H7 (cell line): ENCODE measurements at places on chromosomes 13 and 19. TPM values are rescaled to one million over a fixed set of nuclear protein-coding genes. Genes with fewer than 3 reads are reported as not detected.

- no peak for DNase-seq
These were observed 3.1 kb downstream of the AKAP11 start for GRCh38 chr13:42275098-42275471.

DNA sequence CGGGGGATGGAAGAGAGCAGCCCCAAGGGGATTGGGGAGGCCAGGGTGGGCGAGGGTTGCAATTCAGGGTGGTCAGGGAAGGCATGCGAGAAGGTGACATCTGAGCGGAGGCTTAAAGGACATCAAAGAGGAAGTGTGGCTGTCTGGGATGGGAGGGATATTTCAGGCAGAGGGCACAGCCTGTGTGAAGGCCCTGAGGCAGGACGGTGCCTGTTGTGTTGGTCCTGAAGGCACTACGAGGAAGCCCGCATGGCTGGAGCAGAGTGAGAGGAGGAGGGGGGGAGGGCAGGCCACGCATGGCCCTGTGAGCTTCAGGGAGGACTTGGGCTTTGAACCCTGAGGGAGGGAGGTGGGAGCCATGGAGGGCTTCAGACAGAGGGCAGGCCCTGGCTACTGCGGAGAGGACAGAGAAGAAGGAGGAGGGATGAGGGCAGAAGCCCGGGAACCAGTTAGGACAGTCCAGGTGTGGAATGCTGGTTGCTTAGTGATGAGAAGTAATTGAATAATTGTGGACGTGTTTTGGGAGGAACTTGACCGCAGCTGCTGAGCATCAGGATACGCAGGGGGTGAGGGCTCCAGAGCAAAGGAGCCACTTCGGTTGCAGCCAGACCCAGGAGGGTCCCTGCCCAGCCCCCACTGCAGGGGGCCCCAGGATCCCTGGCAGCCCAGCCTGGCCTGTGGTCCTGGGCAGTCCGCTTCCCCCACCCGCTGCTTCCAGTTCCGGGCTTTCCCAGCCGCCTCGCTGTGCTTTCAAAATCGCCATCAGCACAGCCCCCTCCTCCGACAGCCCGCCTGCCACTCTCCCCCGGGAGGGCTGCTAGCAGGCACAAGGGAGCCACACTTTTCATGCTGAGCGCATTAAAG, 6.2 kb downstream of the TLE6 start:
- peak; percentile 95 for DNase-seq

LRRC63 gene
- not detected in 2 replicates for total RNA-seq

DNA sequence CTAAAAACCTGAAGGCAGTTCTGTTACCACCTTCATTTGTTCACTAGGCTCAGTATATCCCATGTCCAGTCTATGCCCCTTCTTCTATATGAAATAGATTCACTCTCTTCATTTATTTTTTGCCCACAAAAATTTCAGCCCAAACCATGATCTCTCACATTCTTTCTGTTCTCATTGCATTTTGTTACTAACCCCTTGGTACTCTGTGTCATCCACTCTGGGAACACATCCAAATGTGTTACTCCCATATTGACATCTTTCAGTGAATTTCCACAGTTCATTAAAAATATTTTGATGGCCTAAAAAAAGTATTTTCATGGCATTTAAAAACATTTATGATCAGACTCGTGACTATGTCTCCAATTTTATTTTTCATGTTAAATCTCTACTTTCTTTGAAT, 378.9 kb downstream of the SLITRK1 start:
- no peak for DNase-seq

DNA sequence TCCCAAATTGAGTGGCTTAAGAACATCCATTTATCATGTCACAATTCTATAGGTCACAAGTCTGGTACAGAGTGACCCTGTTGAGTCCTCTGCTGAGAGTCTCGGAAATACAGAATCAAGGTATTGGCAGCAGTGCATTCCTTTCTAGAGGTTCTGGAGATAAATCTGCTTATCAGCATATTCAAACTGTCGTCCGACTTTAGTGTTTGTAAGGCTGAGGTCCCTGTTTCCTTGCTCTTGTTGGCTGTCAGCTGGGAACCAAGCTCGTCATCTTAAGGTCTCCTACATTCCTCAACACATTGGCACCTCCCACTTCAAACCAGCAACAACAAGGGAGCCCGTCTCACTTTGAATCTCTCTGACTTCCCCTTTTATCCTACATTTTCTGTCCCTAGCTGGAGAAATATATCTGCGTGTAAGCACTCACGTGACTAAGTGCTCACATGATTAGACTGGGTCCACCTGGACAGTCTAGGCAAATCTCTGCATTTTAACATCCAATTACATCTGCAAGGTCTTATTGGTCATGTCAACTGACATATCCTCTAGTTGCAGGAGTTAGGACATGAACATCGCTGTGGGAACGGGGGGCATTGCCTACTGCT, 886.8 kb downstream of the PCDH9 start:
- DNase-seq = no peak

KCNC3 gene
- 0.14 and 0.37 TPM in 2 replicates for total RNA-seq

FBXO17 gene
- 22.2 and 25.3 TPM in 2 replicates for total RNA-seq

CCDC97 gene
- 19.6 and 20.8 TPM in 2 replicates for total RNA-seq

PRSS57 gene
- total RNA-seq = not detected in 2 replicates

PTPRH gene
- total RNA-seq = 0.41 and 2.3 TPM in 2 replicates

- no peak for DNase-seq
These were observed 44.6 kb downstream of the GGACT start for GRCh38 chr13:100543872-100544602.

MAB21L1 gene
- 0.07 TPM in 2 replicates for total RNA-seq

NCR1 gene
- total RNA-seq = 1.8 and 12.6 TPM in 2 replicates

DNA sequence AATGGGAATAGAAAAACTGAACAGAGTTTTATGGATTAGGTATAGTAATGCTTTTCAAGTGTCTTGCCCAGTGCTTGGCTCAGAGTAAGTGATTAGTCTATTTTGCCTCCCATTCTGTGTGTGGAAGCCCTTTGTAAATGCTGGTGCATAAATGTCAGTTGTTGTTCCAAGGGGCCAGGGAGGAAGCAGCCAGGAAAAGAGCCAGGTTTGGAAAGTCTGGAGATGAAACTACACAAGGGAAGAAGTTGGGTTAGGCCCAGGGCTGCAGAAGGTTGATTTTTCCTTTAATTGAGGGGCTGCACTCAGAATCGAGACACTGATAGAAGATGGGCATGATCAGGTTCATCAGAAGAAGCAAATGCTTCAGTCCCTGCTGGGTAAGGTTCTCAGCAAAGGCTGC, 484.0 kb downstream of the OLFM4 start:
- DNase-seq = no peak

GRCh38 chr19:39166571-39167391, 30.0 kb upstream of the NCCRP1 start:
- peak; percentile 79 for DNase-seq

DNA sequence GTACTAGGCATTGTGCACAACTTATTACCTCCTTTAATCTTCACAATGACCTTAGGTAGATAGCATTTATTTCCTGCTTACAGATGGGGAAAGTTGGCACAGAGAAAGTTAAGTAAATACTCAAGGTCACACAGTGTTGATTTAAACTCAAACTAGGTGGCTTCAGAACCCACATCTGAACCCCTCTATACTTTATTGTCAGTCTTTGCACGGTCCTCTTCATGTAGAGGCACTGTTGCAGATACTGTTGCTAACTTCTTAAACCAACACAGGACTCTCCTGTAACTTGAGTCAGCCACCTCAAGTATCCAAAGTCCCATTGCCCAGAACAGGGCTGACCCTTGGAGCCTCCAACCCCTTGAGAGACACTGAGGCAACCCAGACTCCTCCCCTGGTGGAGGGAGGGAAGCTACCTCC, 48.8 kb downstream of the FRY start:
- no peak for DNase-seq

KBTBD6 gene
- total RNA-seq = 8.4 and 10.8 TPM in 2 replicates

DNA sequence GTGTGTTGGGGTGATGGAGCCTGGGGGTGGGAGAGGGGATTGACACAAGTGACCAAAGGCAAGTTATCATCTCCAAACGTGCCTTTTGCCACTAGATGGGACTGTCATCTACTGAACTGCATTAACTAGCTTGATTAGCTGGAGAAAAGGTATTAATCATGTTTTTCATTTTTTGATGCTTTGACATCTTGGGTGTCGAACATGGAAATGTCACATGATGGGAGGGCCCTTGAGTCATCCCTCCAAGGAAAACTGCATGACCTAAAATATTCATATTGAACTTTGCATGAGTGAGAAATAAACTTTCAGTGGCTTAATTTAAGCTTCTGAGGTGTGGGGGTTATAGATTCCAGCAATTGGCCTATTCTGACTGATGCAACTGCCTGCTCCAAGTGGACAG, 73.3 kb downstream of the ALOX5AP start:
- no peak for DNase-seq

- DNase-seq = no peak
These were observed 68.4 kb upstream of the ANKRD10 start for GRCh38 chr13:110983241-110983640.

KLK3 gene
- not detected in 2 replicates for total RNA-seq

GRCh38 chr13:21884299-21884909, 213.5 kb downstream of the FGF9 start:
- DNase-seq = no peak
